Suppressor macrophage treated with lipopolysaccharide for 1 hour (primary cell): ENCODE measurements at places on chromosomes 4 and X.

DNA sequence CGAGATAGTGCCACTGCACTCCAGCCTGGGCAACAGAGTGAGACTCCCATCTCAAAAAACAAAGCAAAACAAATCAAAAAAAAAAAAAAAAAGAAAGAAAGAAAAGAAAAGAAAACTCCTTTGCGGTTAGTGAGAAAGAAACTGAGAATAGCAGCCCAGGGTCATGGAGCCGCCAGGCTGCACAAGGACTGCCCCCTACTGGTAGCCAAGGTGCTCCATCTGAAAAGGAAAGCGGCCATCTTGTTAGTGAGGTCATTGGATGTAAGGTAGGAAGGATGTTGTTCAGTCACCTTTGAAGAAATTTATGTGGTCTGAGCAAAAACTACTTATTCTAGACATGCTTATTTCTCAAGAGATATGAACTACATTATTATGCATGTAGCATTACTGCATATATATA, 660.6 kb upstream of the TENM3 start:
- no peak for DNase-seq

DNA sequence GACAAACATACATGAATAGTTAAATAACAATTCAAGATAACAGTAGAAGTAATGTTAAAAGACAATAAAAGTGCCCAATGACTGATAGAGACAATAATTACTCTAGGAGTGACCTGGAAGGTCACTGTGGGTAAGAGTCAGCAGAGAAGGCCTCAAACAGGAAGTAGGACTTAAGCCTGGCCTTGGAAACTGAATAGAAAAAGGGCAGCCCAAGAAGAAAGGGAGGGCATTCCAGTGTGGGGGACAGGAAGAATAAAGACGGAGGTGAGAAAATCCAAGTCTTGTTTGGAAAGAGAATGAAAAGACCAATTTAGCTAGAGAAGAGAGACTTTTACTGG, 6.0 kb downstream of the P2RY4 start:
- no peak for DNase-seq

- DNase-seq = peak; percentile 13
These were observed 70.1 kb downstream of the BMP2K start for GRCh38 chr4:78846258-78846657.

DNA sequence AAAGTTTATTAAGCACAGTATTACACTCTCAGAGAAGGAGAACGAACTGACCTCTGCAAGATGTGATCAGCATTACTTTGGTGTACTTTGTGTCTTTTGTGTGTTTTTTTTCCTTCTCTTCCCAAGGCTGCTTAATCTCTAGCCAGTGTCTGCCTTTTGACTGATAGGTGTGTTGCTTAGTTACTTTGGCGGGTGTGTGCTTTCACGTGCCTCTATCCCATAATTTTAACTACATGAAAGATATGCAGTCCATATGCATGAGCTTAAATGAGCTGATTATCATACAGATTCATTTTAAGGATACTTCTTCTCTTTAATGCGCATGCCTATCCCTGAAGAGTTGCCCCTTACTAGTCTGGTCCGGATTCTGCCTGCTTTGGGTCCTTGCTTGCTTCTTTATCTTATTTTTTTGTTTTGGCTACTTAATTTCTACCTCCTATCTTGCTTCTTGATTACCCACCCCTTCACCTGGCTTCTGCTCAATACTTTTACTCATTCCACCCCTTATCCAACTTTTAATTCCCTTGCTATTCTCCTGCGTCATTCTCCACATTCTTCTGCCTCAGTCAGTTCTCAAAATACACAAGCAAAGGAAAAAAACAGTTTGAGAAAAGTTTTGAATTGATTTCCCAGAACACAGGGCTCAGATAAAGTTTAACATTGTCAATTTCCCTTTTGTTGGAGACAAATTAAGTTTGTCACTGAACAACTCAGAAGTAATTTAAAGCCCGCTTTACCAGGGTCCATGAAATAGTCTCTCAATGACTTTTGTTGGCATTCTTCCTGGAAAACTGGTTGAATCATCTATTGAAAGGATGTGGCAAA, 182.0 kb downstream of the TENT5D start:
- no peak for DNase-seq

GRCh38 chrX:142036116-142036515, 132.4 kb downstream of the MAGEC1 start:
- no peak for DNase-seq

GRCh38 chrX:13144927-13145655, 100.7 kb upstream of the FAM9C start:
- no peak for DNase-seq

GRCh38 chr4:159298502-159298901, 195.6 kb downstream of the RAPGEF2 start:
- no peak for DNase-seq

DNA sequence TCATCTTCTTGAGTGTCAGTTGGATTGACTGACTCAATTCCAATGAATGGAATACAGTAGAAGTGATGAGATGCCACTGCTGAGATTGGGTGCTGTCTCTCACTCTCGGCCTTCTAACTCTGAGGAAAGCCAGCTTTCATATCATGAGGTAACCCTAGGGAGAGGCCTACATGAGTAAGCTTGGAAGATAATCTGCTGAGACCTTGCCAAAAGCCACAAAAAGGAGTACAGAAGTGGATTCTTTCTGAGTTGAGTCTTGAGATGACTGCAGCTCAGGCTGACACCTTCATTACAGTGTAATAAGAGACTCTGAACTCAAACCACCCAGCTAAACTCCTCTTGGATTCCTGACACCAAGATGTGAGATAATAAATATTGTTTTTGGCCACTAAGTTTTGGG, 537.4 kb upstream of the MAGEB18 start:
- DNase-seq = no peak

GRCh38 chr4:185238215-185238681, 28.9 kb downstream of the SNX25 start:
- no peak for DNase-seq

DNA sequence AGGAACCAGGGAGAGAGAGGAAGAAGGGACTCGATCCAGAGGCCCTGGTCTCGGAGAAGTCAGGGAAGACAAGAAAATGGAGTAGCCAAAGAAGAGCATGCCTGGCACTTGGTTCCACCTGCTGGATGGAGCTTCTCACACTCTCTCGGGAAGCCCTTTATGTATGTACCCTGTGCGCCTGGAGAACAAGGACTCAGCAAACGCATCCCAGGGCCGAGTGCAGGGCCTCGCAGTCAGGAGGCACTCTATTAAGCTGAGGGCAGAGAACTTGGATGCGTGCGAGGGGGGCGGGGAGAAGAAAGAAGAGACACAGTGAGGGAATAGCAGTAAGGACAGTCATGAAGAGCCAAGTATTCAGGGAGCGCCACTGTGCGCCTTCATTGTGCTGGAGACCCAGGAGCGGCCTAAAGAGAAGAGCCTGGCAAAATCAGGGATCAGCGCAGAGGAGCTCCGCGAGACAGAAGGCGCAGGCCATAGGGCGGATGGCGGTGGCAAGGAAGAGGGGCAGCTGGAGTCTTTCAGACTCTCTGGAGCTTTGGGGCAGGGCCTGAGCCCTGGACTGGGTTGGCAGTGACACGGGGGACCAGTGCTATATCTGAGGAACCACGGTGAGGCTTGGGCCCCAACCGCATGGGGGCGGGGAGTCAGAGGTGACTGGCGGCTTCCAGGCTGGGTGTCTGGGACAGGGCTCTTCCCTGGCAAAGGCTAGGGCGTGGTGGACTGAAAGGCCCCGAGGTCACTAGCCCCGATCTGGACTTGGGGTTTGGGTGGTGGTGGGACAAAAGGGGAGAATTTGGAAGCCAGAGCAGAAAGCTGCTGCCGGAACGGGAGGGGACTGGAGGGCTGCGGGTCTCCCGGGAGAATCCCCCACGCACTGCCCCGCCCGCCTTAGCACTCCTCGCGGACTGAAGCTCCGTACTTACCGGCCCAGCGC, 1.9 kb upstream of the SEPTIN6 start:
- DNase-seq = no peak
